Stimulated activated CD4-positive, alpha-beta T cell treated with anti-CD3 and anti-CD28 coated beads, Interleukin-12 subunit alpha, Interleukin-12 subunit beta, amount 100 ng/mL, for 24 hours (primary cell): ENCODE measurements at places on chromosomes 4 and X.

DNA sequence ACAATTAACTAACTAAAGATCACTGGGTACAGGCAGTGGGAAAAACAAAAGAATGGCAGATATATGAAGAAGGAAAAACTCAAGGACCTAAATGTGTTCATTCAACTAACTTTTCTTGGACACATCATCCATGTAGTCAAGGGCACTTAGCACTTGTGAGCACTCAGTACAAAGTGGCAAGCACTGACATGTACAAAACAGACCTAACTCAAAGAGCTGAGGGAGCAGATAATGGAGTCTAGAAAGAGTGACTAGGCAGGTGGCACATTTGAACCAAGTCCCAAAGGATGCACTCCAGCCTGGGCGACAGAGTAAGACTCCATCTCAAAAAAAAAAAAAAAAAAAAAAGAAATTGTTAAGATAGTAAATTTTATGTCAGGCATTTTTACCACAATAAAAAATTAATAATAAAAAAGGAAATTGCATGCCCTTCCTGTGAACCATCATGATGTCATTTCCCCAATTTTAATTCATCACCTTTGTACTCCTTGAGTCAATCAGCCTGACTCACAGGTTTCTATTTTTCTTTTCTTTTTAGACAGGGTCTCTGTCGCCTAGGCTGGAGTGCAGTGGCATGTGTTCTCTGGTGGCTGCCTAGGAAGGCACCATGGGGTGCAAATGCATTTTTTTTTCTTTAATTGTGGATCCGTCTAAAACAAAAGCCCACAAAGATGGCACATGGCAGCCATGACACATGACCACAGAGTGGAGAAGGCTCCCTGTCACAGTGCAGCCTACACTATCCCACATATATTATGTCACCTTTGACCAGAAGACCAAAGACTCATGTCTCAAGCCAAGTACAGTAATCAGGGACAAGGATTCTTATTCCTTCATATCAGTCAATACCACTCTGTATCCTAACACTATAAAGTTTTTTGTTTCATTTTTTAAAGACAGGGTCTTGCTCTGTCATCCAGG lies 91.9 kb downstream of the CHST7 start:
- DNase-seq, result no peak

GRCh38 chr4:89307446-89308160 lies at the start of gene GPRIN3:
GPRIN3 (minus strand) TSS chr4:89307800; CDS start chr4:89250110, 57,690 bp downstream.
- peak; percentile 46 for DNase-seq

- DNase-seq, result no peak
These were observed 515.3 kb upstream of the ARX start for GRCh38 chrX:25531096-25531495.

- DNase-seq, result no peak
These were observed 106.2 kb downstream of the ALPK1 start for GRCh38 chr4:112403101-112403945.
